Right cardiac atrium (tissue), 5 donors: ENCODE measurements at places on chromosomes 7 and 10. TPM values are rescaled to one million over a fixed set of nuclear protein-coding genes. Genes with fewer than 3 reads are reported as not detected.

PLAC9 gene
- total RNA-seq: 58.5 TPM

NUTM2A gene
- total RNA-seq: 2.6 TPM

SLC39A12 gene
- total RNA-seq: not detected

DNA sequence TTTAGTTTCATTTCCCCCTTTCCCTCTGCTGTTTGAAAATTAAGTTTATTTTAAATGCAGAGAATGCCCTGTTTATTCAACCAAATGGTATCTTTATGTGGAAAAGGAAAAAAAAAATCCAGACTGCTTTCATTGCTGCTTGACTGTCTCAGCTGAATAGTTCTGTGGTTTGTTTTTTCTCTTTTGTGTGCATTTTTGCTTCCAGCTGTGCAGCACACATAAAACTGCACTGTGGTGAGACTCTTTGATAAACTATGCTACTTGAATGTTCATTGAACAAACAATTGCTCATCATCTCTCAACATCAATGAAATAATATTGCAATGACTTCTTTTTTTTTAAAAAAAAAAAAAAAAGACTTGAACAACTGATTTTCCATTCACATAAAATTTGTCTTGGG is 78.6 kb upstream of the GLI3 start:
- DNase-seq: no peak

GRCh38 chr10:24622781-24623301 is 100.8 kb downstream of the ARHGAP21 start:
- no peak for DNase-seq

- no peak for DNase-seq
Measured at GRCh38 chr10:23490115-23490514, 51.2 kb downstream of the OTUD1 start.

GRCh38 chr10:114021717-114022680 is 21.7 kb upstream of the ADRB1 start:
- peak; percentile 92 for DNase-seq

DNA sequence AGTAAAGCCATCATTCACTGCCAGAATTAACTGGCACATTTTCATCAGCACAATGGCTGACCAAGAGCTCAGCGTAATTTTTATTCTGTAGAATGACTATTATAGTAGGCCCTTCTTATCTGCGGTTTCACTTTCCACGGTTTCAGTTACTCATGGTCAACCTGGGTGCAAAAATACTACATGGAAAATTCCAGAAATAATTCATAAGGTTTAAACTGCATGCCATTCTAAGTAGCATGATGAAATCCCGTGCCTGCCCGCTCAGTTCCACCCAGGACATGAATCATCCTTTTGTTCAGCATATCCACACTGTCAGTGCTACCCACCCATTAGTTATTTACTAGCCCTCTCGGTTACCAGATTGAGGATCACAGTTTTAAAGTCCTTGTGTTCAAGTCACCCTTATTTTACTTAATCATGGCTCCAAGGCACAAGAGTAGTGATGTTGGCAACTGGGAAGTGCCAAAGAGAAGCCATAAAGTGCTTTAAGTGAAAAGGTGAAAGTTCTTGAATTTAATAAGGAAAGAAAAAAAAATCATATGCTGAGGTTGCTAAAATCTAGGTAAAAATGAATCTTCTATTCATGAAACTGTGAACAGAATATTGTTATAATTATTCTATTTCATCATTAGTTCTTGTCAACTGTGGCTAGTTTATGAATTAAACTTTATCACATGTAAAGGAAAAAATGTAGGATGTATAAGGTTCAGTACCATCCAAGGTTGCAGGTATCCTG is 204.9 kb downstream of the DOCK4 start:
- DNase-seq: no peak

DNA sequence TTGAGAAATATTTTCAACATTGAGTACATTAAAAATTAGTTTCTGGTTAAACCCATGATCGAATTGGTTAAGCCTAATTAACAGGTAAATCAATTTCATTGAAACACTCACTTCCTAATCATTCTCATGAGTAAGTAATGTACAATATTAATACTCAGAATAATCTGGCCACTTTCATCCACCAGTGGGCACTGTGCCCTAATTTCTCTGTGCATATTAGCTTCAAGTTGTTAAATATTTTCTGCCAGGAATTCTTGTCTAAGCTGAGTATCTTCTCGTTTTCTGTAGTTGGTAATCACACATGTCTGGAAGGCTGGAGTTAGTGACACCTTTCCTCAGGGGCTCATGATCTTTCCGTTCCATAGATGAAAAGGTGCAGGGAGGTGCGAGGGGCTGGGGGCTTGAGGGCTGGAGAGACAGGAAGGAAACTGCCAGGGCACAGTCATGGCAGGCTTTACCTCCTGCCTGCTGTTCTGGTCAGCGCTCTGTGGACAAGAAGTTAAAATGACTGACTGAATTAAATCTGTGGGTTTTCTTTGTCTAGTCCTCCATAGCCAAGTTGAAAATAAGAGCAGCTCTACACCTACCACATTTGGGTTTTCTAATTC is 71.9 kb downstream of the WIPF3 start:
- DNase-seq: no peak

DNA sequence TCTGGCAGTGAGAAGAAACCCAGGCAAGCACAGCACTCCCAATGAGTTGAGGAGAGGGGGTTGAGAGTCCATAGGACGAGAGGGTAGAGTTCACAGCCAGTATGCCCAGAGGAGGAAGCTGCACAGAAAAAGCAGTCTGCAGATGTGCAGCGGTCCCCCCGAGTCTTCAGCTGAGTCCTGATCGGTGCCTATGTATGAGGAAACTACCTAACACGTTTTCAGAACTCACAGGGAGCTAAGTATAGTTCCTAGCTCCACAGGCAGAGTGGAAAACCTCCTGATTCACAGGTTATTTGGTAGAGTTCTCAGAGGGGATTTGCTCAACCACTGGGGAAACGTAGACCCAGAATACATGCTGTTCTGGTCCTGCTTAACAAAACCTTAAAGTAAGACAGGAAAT is 271.3 kb upstream of the CNTNAP2 start:
- no peak for DNase-seq

- no peak for DNase-seq
Measured at GRCh38 chr10:21501091-21501490, 24.4 kb downstream of the SKIDA1 start.

GRCh38 chr7:127396184-127396583 is 3.7 kb upstream of the ZNF800 start:
- DNase-seq: peak; percentile 55
